ENCODE measurements at places on chromosomes 1 and 21.

DNA sequence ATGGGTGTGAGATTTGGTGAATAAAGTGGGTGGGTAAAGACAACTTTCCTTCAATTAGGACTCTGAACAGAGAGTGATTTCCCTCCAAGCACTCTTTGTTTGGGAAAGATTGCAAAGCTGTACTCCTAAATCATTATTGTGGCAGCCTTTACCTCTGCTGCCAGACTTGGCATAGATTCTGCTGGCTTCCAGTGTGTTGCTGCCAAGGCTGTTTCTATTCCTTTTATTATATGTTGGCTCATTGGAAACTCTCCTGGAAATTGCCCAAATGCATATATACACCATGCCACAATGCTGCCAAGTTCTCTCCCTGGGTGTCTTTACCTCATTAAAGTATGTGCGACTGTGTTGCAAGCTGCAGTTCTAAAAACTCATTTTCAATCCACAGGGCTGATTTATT lies 668.0 kb downstream of the MRPL39 start:
- no peak for DNase-seq

- DNase-seq: no peak
Observed at GRCh38 chr1:113802367-113803007, 9.8 kb downstream of the RSBN1 start.

DNA sequence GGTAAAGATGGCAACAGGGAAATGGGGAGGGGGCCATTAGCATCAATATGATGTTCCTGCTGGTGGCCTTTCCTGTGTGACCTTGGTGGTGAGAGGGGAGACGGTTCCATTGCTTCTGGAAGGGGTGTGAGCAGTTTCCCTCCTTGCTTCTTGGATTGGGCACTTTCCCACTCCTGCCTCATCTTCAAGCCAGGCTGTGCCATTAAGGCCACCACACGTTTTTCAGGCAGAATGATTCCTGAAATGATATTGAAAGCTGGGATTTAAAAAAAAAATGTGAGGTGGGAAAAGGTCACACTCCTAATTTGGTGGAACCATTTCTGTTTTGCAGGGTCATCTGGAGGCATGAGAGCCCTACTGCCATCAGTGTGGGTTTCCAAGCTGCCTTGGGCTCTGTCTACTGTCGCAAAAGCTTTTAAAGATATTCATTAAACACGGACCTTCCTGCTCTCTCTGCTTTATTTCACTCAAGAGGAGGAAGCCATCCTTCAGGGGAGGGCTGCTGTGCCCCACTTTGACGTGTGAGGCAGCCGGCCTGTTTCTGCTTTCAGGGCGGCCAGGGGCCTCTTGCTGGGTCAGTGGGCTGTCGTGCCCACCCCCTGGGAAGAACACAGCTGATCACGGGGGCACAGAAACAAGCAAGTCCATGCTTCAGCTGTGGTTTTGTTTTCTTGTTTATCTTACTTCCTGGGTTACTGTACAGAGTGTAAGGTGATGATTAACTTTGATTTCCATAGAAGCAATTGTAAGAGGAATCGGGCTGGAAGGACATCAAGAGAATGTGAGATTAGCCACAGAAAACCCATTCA lies 8.0 kb downstream of the RIIAD1 start:
- DNase-seq: no peak

DNA sequence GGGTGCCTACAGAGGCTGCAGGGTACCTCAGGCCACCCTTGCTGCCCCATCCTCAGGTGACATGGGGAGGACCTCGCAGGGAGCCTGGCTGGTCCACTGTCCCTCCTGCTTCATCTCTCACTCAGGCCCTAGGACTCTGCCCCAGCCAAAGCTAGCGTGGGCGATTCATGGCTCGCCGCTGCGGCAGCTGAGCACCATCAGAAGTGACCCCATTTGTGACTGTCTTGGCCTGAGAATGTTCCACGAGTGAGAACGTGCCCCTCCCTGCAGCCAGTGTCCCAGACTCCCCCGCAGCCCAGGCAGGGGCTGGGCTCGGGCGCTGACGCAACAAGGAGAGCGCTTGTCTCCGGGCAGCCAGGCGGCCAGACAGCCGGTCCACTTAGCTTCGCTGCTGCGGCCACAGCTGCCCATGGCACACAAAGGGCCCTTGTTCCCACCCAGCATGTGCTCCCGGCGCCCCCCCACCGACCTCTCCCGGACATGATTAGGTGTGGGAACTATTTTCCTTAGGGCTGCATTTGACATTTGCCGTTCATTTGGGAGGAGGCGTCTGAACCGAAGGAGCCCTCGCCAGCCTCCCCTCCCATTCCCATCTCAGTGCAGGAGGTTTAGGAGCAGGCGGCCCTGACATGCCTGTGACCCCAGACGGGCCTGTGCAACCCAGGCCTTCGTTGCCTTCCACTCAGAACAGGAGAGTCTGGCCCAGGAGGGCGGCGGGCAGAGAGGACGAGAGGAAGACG lies 19.3 kb upstream of the POFUT2 start:
- no peak for DNase-seq

GRCh38 chr1:35797380-35797779 lies 10.4 kb upstream of the AGO4 start:
- DNase-seq: no peak

GRCh38 chr1:244049162-244050013 lies 1.7 kb upstream of the ZBTB18 start:
- DNase-seq: peak; percentile 51

DNA sequence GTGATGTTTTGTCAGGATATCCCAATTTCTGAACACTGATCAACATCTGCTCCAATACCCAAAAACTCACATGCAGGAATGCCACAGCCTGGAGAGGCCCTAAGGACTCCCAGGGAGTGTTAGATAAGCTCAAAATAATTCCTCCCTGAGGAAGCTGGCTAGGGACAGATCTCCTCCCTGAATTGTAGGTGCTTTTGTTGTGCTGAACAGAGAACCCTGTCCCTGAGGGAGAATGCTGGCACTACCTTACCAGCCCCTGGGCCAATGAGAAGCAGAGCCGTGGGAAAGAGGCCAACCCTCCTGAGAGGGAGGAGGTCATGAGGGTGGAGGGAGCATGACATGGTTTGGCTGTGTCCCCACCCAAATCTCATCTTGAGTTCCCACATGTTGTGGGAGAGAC lies 73.6 kb upstream of the PTGFRN start:
- DNase-seq: no peak

GRCh38 chr1:161805399-161806197 lies 39.5 kb downstream of the ATF6 start:
- no peak for DNase-seq

DNA sequence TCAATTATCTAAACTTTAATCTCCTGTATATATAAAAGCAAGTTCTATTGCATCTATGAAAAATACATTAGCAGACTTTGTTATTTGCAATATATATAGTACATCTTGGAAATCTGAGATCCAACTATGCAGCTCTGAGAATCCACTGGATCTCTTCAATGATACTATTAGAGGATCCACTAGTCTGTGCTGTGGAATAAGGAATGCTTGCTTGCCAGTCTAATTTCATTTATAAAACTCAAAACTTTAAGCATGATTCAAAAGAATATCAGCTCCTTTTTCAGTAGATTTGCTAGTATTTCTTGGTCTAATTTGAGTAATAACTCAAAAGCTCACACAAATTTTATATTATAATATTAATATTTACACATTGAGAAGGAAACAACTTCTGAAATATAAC lies 115.1 kb downstream of the SPATA6 start:
- no peak for DNase-seq

DNA sequence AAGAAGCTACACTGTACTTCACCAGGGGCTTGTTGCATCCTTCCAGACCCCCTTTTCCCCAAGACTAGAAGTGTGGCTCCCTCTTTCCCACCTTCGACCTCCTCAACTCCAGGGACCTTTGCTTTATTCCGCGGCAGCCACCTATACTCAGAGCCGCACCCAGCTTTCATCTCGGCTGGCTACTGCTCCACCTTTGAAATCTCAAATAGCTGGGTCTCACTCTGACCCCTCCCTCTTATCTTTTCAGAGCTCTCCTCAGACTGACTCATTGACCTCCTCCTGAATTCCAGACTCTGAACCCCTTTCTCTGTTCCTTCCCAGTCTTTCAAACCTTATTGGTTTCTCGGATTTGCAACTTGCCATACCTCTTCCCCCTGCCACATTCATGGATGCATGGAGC lies 144.7 kb upstream of the JUN start:
- no peak for DNase-seq

DNA sequence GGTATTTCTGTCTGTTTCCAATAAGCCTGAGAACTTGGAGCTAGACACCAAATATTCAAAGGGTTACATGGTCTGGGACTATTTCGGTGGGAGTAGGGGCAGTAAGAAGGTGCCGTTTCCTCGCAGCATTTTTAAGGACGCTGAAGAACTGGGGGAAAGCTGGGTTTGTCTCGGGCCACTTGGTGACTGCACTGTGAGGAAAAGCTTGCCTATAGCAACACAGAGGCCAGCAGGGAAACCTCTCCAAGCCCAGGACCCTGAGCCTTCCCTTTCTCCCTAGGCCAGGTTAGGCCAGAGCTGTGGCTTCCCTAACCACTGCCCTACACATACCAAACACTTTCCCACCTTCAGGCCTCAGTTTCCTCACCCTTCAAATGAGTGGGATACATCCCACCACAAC lies 3.3 kb downstream of the GLIS1 start:
- no peak for DNase-seq

GRCh38 chr1:27349784-27350662 lies 8.2 kb downstream of the SYTL1 start:
- peak; percentile 89 for DNase-seq

DNA sequence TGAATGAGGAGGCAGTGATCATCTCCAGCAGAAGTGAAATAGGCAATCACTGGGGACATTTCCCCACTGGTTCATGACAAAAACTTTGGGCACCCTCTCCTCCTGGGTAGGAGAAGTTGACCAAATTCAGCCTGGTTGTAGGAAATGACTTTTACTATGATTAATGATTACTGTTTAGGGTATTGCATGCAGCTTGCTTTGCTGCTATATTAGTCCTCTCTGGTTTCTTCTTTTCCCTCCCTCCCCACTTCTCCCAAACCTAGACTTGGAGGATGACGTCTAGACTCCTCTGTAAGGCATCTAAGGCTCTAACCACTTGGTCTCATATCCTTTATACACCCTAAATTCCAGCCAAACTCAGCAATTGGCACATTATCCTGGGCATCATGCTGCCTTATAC lies 3.4 kb upstream of the RGS16 start:
- DNase-seq: no peak

DNA sequence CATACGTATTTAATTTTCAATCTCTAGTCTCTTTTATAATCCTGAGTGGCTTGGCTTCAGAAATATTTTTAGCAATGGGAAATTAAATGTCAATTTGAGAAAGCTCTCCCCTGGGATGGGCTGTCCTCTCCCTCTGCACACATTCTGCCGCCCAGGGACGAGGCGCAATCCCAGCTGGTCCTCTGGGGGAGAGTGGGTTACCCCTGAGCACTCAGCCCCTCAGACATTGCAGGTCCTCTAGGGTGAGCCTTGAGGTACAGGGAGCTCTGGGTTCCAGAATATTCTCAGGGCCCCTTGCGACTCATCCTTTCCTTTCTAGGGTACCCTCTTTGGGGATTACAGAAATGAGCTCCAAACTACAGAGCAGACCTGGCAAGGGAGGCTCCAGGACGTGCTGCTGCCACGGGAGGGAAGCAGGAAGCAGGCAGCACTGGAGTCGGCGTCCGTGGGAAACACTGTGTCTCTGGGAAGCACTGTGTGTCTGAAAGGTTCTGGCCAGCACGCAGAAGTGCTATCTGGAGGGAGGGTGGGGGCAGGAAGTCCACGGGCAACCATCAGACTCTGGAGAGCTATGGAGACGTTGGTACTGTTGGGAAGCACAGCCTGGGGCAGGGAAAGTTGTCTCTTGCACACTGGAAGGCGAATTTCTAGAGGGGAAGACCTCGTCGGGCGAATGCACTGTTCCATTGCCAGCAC lies 343.3 kb upstream of the VAMP3 start:
- no peak for DNase-seq

- DNase-seq: no peak
Observed at GRCh38 chr1:34013136-34013535, 149.3 kb downstream of the HMGB4 start.

DNA sequence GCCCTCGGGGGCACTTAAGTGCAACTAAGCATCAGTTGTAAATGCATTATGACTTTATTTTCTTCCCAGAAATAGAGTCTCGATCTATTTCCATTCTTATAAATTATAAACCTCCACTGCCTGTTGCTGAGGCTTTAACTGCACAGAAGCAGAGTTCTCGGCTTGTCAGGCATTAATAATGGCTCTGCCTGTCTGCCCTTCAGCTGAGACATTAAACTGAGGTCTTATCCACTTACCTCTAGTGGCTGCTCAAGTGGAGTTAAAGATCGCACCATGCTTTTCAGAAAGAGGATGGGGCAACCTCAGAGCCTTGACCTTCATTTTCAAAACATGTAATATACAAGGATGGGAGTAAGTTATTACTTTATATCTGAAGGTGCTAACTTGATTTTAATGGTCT lies 597.6 kb upstream of the PRMT6 start:
- no peak for DNase-seq

DNA sequence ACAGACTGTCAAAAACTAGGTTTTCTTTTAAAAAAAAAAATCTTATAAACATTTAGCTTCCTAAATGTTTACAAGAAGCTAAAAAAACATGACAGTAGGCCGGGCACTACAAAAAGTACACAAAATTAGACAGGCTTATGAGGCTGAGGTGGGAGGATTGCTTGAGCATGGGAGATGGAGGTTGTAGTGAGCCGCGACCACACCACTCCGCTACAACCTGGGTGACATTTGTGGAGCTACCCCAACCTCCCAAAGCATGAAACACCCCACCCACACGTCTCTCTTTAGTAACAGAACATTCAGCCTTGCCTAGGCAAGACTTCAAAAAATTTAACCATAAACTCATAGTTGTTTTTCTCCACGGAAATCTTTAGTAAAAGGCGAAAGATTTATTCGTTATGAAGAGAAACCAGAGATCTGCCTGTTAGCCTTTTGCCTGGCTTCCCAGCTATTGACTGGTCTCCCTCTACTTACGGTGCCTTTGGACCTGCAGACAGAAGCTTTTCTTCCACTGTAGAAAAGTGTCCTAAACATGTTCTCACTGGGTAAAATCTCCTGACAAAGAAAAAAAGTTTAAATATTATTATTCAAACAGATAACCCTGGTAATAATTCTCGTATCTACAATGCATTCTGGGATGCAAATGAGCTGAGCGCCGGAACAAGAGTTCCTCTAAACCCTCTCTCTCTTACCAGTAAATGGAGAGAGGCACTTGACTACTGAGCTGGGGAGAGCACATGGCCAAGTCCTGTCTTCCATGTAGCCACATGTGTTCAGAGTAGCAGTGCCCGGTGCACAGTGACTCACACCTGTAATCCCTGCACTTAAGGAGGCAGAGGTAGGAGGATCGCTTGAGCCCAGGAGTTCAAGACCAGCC lies 9.2 kb downstream of the RNU5D-1 start:
- no peak for DNase-seq

DNA sequence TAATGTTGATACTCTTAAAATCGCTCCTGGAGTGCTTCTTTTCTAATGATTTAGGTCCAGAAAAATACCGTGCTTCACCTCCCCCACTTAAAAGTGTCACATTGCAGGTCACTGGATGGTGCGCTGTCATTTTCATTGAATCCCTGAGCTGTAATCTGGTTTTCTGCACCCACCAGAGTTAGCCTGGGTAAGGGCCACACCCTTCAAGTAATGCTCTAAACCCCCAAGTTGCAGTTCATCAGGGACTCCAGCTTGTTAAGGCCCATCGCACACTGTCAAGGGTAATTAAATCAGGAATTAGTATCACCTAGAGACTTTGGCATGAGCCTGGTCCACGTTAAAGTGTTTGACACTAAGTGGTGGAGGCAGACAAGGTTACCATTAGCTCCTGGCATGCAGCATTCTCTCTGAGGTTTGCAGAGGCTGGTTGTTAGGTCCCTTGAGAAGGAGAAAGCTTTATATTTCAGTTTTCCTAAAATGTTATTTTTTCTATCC lies 34.0 kb downstream of the ASTN1 start:
- DNase-seq: no peak

Measured in HuH-7 (cell line).